ENCODE measurements at places on chromosomes 3 and 15.

GRCh38 chr15:91308199-91308598 is 208.1 kb downstream of the SV2B start:
- no peak for DNase-seq

DNA sequence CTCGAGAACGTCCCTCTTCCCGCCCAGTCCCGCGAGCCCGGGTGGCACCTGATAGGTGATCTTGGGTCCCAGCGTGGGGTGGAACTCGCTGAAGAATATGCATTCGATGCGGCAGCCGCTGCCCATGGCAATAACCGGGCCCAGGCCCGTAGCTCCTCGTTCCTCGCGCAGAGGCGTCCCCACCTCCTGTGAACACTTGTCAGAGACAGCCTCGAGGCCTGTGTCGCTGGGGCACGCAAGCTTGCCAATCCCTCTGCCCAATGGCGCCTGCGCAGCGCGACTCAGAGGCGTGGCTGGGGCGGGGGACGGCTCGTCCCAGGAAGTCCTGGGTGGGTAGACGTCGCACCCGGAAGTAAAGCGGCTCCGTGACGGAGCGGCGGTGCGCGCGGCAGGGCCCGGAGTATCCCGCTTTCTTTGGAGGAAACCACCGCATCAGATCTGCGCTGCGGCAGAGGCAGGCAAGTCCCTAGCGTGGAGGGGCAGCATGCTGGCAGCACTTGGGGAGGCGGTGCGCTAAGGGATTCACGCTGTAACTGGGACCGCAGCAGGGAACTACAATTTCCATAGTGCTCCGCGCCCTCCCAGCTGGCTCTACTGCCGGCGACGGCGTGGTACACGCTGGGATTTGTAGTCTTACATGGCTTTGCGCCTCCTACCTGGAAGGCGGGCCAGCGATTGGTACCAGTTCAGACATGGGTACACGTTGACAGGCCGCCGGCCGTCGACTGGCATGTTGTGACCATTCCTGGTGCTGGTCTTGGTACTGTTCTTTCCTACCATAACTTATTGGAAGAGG is at the start of the genes CYB561D2 and NPRL2:
CYB561D2 (plus strand) TSS at position 336 of the 796 bp plus-strand sequence. CDS start 572 bp downstream, outside the sequence.
NPRL2 (minus strand) TSS at position 249 of the 796 bp plus-strand sequence; CDS start at position 126, 123 bp downstream.
- peak; percentile 77 for DNase-seq

- peak; percentile 26 for DNase-seq
Measured at GRCh38 chr3:160259589-160259988, 34.4 kb downstream of the C3orf80 start.

- peak; percentile 84 for DNase-seq
Measured at GRCh38 chr3:44729384-44729910, at the start of gene ZNF501. TSS of gene ZNF501 (plus strand) at chr3:44729635. CDS start at chr3:44734422, 4,787 bp downstream.

- no peak for DNase-seq
Measured at GRCh38 chr15:72368899-72369298, 6.9 kb downstream of the HEXA start.

- no peak for DNase-seq
Measured at GRCh38 chr3:133374708-133375402, 25.0 kb upstream of the BFSP2 start.

- no peak for DNase-seq
Measured at GRCh38 chr3:108017587-108017986, 73.2 kb downstream of the CD47 start.

GRCh38 chr15:75661100-75661755 is 13.5 kb downstream of the SNX33 start:
- peak; percentile 86 for DNase-seq

DNA sequence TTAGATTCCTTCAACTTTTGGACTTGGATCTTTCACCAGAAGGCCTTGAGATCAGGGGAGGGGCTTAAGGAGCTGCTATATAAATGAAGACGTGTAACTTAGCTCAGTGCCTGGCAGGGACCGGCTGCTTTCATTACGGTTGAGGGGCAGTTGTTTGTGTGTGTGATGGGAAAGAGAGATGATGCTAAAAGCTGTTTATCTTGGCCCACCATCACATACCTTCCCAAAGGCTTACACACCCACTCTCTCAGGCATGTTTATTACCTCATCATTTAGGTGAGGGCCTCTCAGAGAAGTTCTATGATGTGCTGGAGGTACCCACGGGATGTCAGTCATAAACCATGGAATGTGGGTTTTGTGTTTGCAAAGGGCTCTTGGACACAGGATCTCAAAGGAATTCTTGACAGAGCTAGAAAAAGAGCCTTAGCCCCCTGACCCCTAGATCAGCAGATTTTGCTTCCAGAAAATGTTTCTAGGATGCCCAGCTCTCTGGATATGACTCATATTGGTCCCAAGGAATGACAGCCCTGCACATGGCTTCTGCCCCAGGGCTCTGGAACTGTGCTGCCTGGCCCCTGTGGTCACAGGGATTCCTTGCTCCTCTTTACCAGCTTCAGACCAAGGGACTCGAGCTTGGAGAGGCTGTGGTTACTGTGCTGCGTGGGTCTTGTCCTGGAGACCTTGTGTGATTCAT is 15.9 kb upstream of the SMAD3 start:
- no peak for DNase-seq

DNA sequence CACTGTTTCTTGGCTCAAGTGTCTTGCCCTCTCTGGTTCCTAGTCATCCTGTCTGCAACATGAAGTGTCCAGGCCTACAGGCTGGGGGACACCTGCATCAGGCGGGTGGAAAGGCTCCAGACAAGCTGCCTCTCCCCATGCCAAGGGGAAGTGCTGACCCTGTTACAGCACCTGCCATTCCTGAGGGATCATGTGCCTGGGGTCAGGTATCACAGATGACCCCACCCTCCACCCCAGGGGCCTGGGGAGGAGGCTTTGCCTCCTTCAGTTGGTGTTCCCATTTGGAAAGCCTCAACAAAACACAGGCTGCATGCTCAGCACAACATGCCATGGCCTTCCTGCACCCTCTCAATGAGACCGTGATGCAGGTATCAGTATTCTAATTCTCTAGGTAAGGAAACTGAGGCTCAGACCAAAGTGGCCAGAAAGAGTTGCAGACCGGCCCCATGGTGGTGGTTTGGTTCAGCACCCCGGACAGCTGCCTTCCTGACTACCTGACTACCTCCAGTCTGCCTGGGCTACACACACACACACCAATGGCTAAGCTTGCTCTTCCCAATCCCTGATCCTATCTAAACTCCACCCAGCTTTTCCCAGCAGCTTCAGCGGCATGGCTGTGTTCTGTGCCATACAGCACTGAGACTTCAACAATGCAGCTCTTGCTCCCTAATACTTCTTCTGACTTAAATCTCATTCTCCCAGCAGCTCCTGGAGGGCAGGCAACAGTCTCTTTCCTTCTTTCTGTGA is 69.7 kb upstream of the LINGO1 start:
- no peak for DNase-seq

Measured in fibroblast of the conjunctiva (primary cell).